ENCODE measurements at places on chromosomes 1 and 21.

DNA sequence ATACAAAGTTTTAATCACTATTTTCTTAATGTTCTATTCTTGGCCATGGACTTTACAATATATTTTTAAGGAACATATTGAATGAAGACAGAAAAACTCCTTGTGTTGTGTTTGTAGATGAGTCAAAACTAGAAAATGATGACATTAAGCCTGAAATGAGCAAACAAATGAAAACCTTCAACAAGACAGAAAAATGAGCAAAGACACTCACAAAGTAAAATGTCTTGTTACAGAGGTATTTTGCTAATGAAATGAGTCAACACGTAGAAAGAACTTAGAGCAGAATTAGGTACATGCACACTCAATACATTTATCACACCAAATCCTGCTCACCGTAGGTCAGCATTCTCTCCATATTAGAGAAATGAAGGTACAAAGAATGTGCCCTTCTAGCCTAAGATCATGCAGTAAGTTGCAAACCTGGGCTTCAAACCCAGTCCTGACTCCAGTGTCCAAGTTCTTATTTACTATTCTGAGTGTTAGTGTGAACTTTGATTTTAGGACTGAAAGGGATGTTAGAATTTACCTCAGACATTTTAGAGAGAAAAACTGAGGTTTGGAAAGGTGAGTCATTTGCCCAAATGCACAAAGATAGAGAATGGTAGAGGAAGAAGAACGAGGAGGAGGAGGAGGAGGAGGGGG is 133.9 kb upstream of the SGIP1 start:
- DNase-seq: no peak

GRCh38 chr1:39046613-39047210 is 20.6 kb downstream of the NDUFS5 start:
- DNase-seq: no peak

GRCh38 chr1:36182734-36183133 is 26.8 kb downstream of the MAP7D1 start:
- no peak for DNase-seq

DNA sequence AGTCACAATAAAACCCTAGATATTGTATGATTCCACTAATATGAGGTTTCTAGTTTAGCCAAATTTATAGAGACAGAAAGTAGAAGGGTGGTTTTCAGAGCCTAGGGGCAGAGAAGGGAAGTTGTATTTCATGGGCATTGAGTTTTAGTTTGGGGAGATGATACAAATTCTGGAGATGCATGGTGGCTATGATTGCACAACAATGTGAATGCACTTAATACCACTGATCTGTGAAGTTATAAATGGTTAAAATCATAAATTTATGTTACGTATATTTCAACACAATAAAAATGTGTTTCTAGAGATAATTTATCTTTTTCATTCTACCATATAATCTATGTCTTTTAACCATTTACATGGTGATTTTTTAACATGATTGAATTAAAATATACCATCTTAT is 779.3 kb upstream of the BRINP3 start:
- no peak for DNase-seq

Measured in SW 1271 (cell line).